ENCODE measurements at places on chromosomes 12 and 14.

GRCh38 chr14:95267306-95267705 is 52.4 kb downstream of the CLMN start:
- no peak for DNase-seq

DNA sequence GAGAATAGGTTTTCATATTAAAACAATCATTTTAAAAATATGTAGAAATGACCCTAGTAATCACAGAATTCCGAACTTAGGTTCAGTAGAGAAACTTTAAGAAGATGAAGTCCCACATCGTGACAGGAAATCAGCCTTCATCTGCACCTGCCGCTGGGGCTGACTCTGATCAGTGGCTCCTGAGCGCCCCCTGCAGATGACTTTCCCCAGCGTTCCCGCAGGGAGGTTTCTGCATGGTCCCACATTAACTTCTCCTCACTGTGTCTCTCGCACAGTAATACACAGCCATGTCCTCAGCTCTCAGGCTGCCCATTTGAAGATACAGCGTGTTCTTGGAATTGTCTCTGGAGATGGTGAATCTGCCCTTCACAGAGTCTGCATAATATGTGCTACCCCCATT is 1131.1 kb downstream of the TMEM121 start:
- peak; percentile 68 for DNase-seq

DNA sequence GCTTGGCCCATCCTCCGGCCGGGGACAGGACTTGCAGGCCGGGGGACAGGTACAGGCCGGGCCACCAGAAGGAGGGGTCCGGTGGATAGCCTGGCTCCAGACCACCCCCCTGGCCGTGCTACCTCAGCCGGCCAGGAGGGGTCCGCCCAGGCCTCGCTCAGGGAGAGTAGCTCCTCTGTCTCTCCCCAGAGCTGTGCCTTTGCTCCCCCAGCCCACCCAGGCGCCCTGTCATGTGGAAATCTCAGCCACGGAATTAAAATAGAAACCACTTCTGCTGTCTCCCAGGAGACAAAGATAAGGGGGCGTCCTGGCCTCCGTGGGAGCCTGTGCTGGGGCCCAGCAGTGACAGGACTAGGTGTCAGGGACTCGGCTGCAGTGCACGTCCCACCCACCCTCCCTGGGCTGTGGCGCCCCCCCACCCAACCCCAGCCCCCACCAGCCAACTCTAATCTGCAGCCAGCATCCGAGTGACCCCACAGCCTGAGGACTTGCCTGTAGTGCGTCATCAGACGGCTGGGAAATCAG is 3.3 kb upstream of the CRIP2 start:
- no peak for DNase-seq

GRCh38 chr14:79543967-79544697 is 667.2 kb downstream of the DIO2 start:
- no peak for DNase-seq

DNA sequence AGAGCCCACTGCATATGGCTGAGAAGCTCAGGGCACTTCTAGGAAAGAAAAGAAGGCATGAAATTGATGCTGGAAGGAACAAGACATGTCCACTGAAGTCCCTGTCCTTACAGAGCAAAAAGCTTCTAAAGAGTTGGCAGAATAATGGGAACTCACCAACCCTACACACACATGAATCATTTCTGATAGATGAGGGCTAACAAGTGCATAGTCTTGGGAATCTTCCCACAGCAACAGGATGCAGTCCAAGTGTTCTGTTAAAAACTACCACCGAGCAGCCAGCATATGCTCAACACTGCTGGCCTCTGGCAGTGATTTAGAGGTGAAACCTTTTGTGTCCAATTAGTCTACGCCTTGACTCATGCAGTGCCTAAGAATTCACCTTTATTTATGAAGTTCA is 44.8 kb downstream of the RHOJ start:
- no peak for DNase-seq

- DNase-seq, result peak; percentile 45
Measured at GRCh38 chr14:103057372-103058163, at the start of gene CDC42BPB. Gene CDC42BPB, minus strand, starts transcription at chr14:103057549. Its CDS starts 376 bp downstream, at chr14:103057173.

DNA sequence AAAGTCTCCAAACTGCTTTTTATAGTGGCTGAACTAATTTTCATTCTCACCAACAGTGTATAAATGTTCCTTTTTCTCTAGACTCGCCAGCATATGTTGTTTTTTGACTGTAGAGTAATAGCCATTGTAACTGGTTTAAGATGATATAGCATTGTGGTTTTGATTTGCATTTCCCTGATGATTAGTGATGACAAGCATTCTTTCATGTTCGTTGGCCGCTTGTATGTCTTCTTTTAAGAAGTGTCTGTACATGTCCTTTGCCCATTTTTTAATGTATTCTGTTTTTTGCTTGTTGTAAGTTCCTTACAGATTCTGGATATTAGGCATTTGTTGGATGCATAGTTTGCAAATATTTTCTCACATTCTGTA is 404.9 kb downstream of the FLRT2 start:
- no peak for DNase-seq

- no peak for DNase-seq
Measured at GRCh38 chr12:22234561-22234960, 99.9 kb downstream of the ST8SIA1 start.

- DNase-seq, result no peak
Measured at GRCh38 chr12:50545213-50545612, 40.4 kb downstream of the DIP2B start.

DNA sequence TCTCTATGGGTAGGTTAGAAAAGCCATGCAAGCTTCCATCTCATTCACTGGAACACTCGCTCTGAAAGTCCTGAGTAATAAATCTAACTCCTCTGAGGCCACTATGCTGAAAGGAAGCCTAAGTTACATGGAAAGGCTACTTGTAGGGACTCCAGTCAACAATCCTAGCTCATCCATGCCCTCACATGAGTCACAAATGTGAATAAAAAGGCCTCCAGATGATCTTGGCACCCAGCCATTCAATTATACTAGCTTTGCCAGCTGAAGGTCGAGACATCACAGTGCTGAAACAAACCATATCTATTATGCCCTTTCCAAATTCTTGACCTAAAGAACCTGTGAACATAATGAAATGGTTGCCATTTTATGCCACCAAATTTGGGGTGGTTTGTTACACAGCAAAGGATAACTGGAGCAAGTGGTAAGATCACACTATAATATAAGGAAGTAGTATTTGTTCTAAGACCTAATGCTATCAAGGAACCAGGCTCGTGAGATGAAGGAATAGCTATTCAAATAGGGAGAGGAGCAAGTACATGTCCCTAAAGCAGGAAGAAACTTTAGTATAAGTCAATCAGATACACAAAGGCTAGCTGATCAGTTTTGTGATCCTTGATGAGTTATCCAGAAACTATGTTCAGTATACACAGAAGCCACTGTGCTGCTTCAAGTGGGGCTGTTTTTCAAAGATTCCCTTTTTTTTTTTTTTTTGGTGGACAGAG is 142.1 kb downstream of the MED13L start:
- DNase-seq, result no peak

GRCh38 chr14:96016501-96017160 is 22.5 kb upstream of the C14orf132 start:
- no peak for DNase-seq

DNA sequence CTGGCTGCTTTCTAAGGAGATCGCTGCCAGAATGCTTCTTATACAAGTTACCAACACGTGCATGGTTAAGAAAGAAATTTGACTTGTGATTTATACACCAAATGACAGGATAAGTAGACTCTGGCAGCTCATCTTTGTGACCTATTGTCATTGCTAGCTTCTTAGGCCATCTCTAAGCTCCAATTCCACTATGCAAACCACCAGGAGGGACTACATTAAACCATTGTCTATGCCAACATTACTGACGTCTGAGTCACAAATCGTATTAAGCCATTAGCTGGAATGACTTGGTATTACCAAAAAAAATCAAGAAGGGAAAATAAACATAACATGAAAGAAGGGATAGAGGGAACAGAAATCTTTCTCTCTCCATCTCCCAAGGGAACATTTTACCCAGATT is 15.8 kb upstream of the VPS33A start:
- no peak for DNase-seq

DNA sequence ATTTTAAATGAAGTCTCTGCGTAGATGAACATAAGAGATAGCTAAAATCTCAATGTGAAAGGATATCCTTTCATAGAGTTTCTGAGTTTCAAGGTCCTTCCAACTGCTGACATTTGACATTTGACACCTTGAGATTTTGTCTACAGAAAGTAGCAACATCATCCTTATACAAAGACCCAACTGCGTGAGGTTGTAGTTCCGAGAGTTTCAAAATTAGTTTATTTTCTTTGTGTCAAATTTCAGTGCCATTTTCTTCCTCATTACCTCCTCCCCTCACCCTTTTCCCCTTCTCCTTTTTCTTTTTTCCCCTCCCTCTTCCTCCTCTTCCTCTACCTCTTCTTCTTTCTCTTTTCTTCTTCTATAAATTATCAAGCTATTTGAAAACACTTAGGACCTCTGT is 26.9 kb upstream of the BATF start:
- no peak for DNase-seq

DNA sequence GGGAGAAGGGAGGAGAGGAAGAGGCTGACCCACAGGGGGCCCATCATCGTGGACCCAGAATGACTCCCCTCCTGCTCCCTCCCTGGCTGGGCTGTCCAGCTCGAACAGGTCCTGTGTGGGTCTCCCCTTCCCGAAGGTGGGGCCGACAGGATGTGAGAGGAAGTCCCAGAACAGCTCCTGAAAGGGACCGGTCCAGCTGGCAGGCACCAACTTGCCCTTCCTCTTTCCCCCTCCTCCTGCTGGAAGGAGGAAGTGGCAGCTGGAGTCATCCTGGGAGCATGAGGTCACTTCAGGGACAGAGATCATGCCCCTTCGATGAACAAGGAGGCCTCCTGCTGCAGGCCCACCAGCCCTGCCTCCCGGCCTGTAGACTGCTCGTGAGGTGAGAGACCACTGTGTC is 35.0 kb upstream of the BEGAIN start:
- DNase-seq, result no peak

DNA sequence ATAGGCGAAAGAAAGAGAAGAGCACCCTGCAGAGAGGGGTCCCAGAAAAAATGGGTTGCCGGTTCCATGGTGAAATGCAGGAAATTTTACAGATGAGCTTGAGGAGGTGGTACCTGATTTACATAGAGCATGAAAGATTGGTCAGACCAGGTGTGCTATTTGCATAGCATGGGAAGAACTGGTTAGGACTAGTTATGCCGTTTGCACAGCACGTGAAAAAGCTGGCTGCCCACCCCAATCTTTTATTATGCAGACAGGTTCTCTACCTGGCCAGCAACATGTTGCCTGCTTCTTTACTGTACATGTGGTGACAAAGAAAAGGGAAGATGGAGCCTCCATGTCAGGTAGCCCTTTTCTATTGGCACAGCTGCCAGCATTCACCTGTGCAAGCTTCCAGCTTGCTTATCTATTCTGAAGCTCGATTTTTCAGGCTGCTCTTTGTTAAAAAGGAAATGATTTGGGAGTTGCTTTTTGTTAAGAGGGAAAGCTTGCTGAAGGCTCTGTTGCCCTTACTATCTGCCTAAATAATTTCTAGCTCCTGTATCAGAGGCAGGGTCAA is 62.9 kb upstream of the ELK3 start:
- DNase-seq, result no peak

DNA sequence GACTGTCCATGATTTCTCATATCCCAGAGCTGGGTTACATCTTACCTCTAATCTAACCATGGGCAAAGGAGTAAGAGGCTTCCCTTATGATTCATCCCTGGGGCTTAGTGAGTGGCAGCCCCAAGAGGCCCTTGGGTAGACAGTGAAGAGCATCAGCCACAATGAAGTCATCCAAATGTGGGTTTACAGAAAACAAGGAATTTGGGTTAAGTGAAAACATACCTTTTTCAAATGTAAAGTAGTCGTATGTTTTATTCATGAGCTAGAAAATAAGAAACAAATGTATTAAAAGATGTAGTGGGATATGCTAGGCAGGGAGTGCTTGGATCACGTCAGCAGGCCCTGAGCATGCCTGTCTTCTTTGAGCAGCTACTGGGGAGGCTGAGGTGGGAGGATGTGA is 54.0 kb upstream of the ELK3 start:
- no peak for DNase-seq

GRCh38 chr14:54985156-54985555 is 41.7 kb downstream of the WDHD1 start:
- no peak for DNase-seq

GRCh38 chr12:124505001-124505818 is 62.2 kb downstream of the NCOR2 start:
- no peak for DNase-seq

DNA sequence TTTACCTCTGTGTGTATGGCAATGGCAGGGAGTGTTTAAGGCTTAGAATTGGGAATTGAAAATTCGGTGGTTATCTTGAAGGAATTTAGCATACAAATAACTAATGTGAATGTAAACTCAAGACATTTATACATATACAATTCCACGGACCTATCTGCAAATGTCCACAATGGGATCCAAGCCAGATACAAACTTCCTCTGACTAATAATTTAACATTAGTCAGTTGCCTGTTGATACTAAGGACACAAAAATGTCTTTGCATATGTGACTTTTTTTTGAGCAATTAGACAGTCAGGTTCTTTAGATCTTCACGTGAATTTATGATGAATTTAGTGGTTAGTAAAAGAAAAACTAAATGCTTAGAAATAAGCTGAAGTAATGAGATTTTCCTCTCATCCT is 40.5 kb downstream of the ESR2 start:
- DNase-seq, result no peak

GRCh38 chr14:79412822-79413221 is 798.5 kb downstream of the DIO2 start:
- DNase-seq, result no peak

GRCh38 chr12:59494617-59495016 is 101.2 kb upstream of the SLC16A7 start:
- no peak for DNase-seq

DNA sequence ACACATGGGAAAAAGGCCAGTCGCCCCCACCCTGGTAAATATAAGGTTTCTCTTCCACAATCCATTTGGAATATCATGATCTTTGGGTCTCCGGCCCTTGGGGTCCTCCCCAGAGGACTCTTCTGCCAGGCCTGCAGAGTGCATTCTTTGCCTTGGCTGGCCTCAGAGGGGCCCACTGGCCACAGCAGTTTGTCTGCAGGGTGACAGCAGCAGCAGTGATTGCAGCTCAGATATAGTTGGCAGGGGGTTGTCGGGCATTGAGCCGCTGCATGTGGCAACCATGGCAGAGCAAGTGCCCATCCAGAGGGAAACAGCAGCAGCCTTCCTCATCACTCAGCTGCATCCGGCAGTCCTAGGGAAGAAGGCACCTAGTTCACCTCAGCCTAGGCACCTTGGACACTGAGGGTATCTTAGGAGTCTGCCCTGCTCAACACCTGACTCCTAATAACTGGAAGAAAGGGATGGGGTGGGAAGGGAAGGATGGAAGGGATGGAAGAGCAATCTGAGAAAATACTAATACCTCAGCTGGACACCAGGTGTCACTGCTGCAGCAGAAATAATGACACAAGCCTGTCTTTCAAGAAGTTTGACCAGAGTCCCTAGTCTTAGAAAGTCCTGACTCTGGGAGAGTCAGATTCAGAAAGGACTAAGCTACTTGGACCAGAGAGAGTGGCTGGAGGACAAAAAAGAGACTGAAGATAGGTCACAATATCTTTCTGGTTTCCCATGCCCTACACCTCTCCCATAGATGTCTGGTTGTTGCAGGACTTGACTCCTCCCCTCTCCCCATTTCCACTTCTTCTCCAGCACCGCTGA is 8.9 kb downstream of the AJUBA start:
- peak; percentile 45 for DNase-seq
